ENCODE measurements at places on chromosomes 13 and 19. TPM values are rescaled to one million over a fixed set of nuclear protein-coding genes. Genes with fewer than 3 reads are reported as not detected.

GRCh38 chr13:75929076-75929475 lies 292.9 kb downstream of the LMO7 start:
- DNase-seq: no peak

DNA sequence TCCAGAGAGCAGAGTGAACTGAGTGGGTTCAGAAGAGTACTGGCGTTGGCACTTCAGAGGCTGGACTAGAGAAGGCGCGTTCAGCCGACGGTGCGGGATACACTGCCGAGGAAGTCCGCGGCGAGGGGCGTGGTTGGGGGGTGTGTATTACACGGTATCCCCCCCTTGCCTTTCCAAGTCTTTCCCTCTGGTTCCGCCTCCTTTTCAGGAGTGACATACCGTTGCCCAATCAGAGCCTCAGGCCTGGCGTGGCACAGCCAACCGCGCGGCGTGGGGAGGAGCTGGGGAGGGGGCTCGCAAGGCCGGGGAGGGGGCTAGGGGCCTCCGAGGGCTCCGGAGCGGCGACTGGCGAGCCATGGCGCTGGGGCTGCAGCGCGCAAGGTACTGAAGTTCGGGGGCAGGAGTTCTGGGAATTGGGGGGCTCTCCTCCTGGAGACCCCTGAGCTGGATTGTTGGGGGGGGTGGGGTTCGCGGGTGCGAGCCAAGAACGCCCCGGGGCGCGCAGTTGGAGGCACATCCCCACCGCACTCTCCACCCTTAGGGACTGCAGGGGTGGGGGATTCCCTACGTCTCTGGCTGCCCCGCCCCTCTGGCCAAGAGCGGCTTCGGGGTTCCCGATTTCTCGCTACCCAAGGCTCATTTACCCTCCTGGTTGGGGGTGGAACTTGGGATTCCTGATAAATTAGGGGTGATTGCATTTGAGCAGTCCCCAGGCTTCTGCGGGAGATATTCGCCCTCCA lies at the start of gene HIF3A:
TSS of gene HIF3A (plus strand) at position 321 of the 740 bp plus-strand sequence. CDS start at position 356, 35 bp downstream.
- DNase-seq: peak; percentile 81

DNA sequence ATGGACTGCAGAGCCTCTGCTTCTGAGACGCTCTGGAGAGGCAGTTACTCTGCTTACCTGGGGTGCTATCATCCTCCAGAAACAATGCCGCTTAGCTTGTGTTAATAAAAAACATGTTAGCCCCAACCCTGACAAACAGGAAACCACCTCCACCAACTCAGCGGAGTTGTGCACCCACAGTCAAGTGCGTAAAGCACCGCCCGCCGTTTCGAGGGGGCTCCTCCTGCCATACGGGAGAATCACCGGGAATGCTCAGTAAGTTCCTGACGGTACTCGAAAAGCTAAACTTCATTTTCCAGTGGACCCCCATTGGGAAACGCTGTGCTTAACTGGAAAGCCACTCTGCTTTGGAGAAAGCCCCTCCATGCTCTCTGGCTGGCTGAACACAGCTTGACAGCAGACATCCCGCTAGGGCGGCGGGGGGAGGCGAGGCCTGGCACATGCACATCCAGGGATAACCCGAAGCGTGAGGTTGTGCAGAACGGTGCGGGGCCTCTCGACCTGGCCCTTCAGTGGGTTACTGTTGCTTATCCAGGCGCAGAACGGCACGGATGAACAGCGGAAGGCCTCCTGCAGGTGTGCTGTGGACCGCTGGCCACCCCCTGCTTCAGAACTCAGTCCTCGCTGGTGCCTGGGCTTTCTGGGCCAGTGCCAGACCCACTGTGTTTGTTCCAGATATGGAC lies 17.1 kb downstream of the GAS6 start:
- no peak for DNase-seq

GRCh38 chr13:57437587-57437986 lies 194.0 kb upstream of the PCDH17 start:
- DNase-seq: no peak

The GNG7 gene
- 2.4 TPM for total RNA-seq
